MCF 10A (cell line): ENCODE measurements at places on chromosomes 13 and 19. TPM values are rescaled to one million over a fixed set of nuclear protein-coding genes. Genes with fewer than 3 reads are reported as not detected.

UGGT2 gene
- 54.0 and 57.1 TPM in 2 replicates for total RNA-seq

ZNF547 gene
- total RNA-seq, result 3.7 and 4.3 TPM in 2 replicates

OLFM4 gene
- not detected in 2 replicates for total RNA-seq

PRX gene
- total RNA-seq, result 2.1 and 2.4 TPM in 2 replicates

FUZ gene
- total RNA-seq, result 10.9 and 19.0 TPM in 2 replicates

ZNF560 gene
- total RNA-seq, result not detected in 2 replicates

ZNF415 gene
- not detected in 2 replicates for total RNA-seq

CCNE1 gene
- 3.0 and 3.5 TPM in 2 replicates for total RNA-seq

NUFIP1 gene
- total RNA-seq, result 9.1 and 9.7 TPM in 2 replicates

FUT6 gene
- total RNA-seq, result not detected in 2 replicates

SIAH3 gene
- not detected in 2 replicates for total RNA-seq

SYNGR4 gene
- total RNA-seq, result not detected in 2 replicates

ZFP28 gene
- total RNA-seq, result not detected in 2 replicates

TIMM50 gene
- 71.2 and 94.2 TPM in 2 replicates for total RNA-seq

PABPC3 gene
- total RNA-seq, result 0.72 and 0.96 TPM in 2 replicates

CEBPG gene
- 78.5 and 91.3 TPM in 2 replicates for total RNA-seq

A1BG gene
- total RNA-seq, result 6.4 and 7.0 TPM in 2 replicates

LILRB3 gene
- not detected in 2 replicates for total RNA-seq

CEACAM3 gene
- total RNA-seq, result not detected in 2 replicates

DACT3 gene
- total RNA-seq, result 0.09 TPM in 1 of 2 replicates, not detected in the other

CNN1 gene
- not detected in 2 replicates for total RNA-seq
